Posterior vena cava (tissue), 2 donors: ENCODE measurements at places on chromosomes 13 and 19.

- DNase-seq: no peak
Measured at GRCh38 chr19:30566681-30567420, 194.7 kb downstream of the ZNF536 start.

GRCh38 chr19:53870485-53870844 is 2.8 kb downstream of the MYADM start:
- DNase-seq: no peak

DNA sequence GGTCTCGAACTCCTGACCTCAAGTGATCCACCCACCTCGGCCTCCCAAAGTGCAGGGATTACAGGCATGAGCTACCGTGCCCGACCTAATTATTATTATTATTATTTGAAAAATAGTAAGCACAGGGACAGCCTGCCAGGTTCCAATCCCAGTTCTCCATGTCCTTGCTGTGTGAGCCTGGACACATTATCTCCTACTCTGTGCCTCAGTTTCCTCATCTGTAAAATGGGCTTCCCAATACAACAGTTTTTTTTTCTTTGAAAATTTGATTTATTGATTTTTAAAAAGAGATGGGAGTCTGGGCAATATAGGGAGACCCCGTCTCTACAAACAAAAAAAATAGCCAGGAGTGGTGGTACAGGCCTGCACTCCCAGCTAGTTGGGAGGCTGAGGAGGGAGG is 3.3 kb downstream of the ZGLP1 start:
- no peak for DNase-seq

DNA sequence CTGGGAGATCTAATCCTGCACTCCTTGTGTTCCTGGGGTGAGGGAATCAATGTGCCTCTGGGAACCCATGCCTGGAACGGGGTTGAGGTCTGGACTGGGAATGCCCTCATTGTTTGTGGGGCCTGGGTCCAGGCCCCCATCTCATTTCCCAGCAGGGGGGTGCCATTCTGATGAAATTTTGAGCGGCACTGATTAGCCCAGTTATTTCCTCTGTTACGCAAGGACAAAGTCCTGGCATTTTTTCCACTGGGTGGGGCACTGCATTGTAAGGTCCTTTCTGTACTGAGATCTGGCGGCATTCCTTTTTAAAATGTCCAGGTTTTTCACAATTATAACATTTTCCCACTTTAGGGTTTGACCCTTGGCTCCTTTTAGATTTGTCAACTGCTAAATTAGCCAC is 14.8 kb downstream of the FPR3 start:
- DNase-seq: no peak

DNA sequence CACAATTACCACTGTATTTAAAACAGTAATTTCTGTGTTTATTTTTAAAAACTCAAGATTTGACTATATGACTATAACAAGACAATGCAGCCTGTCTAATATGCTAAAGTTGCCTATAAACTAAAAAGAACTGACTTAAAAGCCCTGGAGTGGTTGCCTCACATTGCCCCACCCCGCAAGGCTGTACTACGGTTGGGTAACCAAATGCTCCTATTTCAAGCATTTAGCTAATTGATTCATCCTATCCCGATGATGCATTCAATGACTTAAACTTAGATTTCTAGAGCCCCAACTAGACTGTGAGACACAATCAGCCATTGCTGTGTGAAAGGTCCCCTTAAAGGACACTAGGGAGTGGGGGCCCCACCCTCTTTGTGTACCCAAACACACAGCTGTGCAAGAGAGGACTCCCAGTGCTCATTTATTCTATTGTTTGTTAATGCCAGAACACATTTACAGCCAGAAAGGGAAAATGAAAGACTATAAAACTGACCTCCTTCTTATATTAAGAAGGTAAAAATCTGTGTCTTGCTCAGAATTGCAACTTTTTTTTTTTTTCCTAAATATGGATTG is 66.9 kb downstream of the MIPEP start:
- DNase-seq: no peak

DNA sequence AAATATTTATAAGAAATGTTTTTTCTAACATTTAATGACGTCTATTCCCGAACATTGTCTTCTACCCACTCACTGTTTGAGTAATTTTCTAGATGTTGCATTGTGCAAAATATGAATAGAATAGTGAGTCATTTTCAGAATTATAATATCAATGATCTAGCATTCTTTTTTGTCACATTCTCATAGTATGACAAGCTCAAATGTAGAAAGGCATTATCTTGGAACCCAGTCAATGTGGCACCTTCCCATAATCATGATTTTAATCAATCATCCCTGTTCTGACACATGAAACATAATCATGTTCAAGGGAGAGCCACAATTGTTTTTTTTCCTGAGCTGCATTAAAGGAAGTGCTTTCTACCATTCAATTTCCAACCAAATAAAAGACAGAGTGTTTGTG is 265.8 kb downstream of the OXGR1 start:
- no peak for DNase-seq

- no peak for DNase-seq
Measured at GRCh38 chr13:101264931-101265330, 151.4 kb downstream of the NALCN start.

- no peak for DNase-seq
Measured at GRCh38 chr13:39809466-39809865, 154.0 kb downstream of the COG6 start.

DNA sequence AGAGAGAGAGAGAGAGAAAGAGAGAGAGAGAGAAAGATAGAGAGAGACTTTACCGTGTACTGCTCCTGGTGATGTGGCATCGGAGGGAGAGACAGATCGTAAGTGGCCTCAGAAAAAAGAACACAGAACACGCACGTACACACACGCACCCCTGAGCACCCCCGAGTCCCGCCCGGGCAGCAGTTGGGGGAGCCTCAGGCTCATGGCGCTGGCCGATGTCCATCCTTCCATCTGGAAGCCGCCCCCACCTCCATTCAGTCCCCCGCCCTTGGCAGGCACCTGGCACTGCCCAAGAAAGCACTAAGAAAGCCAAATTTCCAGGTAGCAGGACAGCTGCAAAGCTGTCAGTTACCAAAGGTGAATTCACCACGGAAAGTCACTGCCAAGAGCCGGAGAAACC is 116.9 kb downstream of the IER2 start:
- no peak for DNase-seq

DNA sequence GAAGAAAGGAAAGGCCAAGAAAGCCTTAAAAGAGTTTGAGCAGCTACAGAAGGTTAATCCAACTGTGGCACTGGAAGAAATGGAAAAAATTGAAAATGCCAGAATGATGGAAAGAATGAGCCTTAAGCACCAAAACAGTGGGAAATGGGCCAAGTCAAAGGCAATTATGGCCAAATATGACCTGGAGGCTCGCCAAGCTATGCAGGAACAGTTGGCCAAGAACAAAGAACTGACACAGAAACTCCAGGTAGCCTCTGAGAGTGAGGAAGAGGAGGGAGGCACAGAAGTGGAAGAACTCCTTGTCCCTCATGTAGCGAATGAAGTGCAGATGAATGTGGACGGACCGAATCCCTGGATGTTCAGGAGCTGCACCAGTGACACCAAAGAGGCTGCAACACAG is 5.1 kb downstream of the UTP14C start:
- no peak for DNase-seq
